Hematopoietic multipotent progenitor cell treated with erythropoietin and hydrocortisone succinate and interleukin-3 and kit ligand, for 17 days (in vitro differentiated cells): ENCODE measurements at places on chromosomes 1 and 21.

DNA sequence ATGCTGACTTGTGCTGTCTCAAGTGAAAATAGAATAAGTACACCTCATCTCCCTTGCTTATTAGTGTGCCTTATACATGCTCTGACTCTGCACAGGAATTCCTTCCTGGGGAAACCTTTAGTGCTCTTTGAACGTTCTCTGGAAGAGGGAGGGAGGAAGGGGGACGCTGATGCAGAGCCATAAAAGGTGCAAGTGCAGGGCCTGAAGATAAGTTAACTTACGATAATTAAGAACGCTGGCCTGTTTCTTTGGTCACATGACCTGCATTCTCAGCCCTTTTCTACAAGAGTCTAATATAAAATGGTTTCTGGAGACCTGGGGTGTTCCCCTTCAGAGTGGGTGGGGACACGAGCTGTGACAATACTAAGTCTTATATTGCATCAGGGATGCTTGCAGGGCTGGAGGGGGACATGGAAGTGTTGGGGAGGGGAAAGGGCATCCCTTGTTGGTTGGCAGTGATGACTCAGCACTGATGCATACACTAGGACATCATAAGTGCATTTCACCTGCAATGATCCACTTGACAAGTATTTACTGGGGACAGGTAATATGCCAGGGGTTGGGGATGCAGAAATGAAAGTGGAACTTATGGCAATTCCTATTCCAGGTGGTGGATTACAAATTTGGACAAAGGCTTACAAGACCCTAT, 26.3 kb upstream of the KIAA0040 start:
- no peak for DNase-seq

- DNase-seq: no peak
Observed at GRCh38 chr1:167016100-167016750, 27.1 kb downstream of the MAEL start.

DNA sequence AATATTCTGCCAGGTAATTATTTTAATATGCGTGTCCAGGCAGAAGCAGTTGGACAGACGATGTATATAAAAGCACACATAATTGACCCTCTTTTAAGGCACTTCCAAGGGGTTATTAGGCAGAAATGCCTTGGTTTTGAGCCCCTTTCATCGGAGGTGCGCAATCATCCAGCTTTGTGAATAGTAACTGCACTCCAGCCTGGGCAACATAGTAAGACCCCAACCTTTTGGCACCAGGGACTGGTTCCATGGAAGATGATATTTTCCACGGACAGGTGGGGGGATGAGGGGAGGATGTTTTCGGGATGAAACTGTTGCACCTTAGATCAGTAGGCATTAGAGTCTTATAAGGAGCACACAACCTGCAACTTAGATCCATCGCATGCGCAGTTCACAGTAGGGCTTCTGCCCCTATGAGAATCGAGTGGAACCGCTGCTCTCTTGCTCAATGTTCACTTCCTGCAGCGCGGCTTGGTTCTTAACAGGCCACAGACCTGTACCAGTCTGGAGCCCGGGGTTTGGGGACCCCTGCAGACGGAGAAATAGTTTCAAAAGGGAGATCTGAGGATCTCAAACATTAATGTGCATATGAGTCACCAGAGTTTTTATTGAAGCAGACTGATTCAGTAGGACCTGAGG, 1.8 kb upstream of the MCOLN2 start:
- no peak for DNase-seq

- no peak for DNase-seq
Observed at GRCh38 chr1:118990513-118991152, 2.5 kb upstream of the TBX15 start.

GRCh38 chr1:119806489-119806888, 4.8 kb downstream of the REG4 start:
- DNase-seq: no peak

GRCh38 chr1:180277476-180278193, 47.6 kb downstream of the LHX4 start:
- no peak for DNase-seq

DNA sequence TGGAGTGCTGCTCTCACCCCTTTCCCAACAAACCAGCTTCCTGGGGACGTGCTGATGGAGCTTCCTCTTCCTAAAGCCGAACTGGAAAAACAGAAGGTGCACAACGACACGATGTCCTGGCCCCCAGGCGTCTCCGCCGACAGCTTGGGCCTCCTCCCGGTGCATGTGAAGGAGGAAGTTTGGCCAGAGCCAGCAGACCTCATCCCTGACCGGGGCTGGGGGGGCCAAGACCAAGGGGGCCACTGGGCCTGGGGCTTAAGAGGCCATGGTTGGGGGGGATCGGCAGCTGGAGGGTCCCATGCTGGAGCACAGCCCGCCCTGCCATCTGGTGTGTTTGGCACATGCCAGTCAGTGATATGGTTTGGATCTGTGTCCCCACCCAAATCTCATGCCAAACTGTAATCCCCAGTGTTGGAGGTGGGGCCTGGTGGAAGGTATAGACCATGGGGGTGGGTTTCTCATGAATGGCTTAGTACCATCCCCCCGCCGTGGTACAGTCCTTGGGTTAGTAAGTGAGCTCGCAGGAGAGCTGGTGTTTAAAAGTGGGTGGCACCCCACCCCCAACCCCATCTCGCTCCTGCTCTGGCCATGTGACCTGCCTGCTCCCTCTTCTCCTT, 6.4 kb downstream of the HES4 start:
- no peak for DNase-seq

DNA sequence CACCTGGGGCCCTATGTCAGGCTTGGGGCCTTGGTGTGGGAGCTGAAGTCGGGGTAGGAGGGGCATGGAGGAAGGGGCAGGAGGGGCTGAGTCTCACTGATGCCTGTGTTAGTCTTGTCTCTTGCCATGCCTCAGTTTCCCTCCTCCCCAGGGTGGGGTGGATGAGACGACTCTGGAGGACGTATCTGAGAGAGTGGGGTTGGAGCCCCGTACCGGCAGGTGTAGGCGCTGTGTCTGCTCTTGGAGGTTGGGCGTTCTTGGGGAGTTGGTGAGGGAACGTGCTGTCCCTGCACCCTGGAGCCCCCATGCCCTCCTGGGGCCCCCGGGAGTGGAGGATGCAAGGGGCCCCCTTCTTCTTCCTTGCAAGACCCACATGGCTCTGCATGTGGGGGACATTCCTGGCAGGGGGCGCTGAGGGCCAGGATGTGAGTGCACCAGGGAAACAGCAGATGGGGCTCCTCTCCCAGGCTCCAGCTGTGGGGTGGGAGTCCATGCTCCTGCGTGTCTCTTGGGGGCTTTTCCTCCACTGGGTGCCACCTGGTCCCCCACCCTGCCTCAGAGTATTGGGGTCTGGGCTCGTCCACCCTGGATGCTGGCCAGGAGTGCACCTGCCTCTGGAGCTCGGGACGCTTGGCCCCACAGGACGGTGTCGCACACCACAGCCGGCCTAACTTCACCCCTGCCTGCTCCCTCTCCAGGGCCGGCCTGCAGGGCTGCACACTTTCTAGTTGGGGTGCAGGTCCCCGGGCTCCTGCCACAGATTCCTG, 1.4 kb upstream of the TNFRSF14 start:
- no peak for DNase-seq

- DNase-seq: peak; percentile 62
Observed at GRCh38 chr21:15732290-15732995, 2.7 kb downstream of the USP25 start.

GRCh38 chr21:40947713-40948112, 100.8 kb upstream of the DSCAM start:
- no peak for DNase-seq

GRCh38 chr1:31142406-31142805, 76.9 kb upstream of the PUM1 start:
- DNase-seq: no peak

GRCh38 chr1:22487781-22488180, 36.1 kb downstream of the ZBTB40 start:
- no peak for DNase-seq

GRCh38 chr1:56229186-56229585, 350.2 kb downstream of the PLPP3 start:
- no peak for DNase-seq

DNA sequence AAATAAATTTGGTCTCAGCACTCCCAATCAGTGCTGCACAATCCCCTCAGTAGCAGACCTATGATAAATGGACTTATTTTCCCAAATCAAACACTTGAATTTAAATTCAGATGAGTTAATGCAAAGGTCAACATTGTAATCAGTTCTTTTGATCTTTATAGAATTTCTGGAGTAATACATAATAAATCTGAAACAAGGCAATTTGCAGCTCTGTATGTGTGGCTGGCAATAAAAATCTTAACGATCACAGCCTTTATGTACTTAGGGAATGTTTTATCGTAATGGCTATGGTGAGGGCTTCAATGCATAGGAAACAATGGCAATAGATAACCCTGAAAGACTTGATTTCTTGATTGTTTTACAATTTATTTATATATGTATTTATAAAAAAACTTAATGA, 91.4 kb downstream of the GPATCH2 start:
- no peak for DNase-seq

GRCh38 chr1:221302357-221302756, 423.1 kb downstream of the HLX start:
- no peak for DNase-seq

DNA sequence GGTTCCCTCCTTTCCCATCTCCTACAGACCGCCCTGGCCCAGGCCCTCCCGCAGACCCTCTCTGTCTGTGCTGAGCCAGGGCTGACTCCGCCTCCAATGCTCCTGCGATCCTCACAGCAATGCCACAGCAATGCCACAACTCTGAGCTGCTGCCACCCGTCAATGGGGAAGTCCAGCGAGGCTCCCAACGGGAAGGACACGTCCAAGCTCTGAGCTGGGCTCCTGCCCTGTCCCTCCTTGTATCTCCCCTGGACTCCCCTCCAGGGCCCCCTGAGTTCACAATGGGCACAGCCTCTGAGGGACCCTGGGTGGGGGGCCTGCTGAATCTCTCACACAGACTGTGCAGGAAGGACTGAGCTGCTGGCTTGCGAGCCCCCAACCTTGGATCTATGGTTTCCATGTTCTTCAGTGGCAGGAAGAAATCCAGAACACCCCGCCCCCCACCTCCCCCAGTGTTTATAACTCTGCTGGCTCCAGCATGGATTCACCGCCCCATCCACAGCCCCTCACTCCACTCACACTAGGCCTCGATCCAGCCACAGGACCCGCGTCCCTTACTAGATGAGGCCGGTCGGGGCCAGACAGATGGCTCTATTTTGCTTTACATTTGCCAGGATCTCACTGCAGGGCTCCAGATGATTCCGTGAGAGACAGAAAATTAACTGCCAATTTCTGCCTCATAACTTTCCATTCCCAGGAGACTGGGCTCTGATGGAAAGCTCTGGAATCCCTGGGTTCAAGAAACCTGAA, 338.0 kb downstream of the MATN1 start:
- no peak for DNase-seq

DNA sequence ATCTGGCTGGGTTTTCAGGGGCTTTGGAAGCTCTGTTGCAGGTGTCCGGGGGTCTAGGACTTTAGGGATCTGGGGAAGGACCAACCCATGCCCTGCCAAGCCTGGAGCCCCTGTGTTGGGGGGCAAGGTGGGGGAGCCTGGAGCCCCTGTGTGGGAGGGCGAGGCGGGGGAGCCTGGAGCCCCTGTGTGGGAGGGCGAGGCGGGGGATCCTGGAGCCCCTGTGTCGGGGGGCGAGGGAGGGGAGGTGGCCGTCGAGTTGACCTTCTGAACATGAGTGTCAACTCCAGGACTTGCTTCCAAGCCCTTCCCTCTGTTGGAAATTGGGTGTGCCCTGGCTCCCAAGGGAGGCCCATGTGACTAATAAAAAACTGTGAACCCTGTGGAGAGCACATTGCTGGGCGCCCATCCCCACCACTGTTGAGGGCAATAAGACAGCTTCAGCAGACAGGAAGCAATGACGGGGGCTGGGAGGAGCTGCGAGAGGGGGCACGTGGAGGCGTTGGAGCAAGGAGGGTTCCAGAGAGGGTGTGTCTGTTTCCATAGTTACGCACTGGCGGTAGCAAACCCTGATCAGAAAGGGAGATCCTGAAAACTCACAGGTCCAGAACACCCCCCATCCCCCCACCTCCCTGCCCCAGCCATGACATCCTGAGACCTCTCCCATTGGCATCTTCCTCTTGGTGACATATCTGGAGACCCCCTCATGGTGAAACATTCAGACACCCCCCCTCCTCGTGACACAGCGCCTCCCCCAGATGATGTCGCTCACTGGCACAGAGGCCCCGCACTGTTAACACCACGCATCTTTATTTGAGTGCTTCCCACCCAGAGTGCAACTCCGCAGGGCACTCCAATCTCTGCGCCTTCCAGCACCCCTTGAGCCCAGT, 8.4 kb downstream of the MYBPH start:
- DNase-seq: no peak

GRCh38 chr1:63915121-63915520, 141.3 kb downstream of the ROR1 start:
- DNase-seq: no peak

DNA sequence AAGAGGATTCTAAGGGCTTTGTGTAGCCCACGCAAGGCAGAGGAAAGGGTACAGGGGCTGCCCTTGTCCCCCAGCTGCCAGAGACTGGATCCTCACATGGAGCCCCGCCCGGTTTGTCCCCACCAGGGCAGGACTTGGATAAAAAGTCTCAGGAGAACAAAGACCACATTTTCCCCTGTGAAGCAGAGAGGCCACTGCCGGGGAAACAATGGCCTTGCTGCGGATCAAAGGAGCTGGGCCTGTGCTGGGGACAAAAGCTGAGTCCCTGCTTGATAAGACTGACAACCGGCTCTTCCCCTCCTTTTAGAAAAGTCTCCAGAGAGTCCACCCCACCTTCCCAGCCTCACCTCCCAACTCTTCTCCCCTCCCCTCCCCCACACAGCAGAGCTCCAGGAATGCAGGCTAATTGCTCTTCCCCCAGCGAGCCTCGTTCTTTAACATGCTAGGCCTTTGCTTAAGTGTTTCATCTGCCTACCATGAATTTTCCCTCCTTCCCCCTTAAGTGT, 142.4 kb downstream of the PLPP3 start:
- DNase-seq: no peak

GRCh38 chr21:37075214-37075770, 2.2 kb downstream of the TTC3 start:
- DNase-seq: no peak

DNA sequence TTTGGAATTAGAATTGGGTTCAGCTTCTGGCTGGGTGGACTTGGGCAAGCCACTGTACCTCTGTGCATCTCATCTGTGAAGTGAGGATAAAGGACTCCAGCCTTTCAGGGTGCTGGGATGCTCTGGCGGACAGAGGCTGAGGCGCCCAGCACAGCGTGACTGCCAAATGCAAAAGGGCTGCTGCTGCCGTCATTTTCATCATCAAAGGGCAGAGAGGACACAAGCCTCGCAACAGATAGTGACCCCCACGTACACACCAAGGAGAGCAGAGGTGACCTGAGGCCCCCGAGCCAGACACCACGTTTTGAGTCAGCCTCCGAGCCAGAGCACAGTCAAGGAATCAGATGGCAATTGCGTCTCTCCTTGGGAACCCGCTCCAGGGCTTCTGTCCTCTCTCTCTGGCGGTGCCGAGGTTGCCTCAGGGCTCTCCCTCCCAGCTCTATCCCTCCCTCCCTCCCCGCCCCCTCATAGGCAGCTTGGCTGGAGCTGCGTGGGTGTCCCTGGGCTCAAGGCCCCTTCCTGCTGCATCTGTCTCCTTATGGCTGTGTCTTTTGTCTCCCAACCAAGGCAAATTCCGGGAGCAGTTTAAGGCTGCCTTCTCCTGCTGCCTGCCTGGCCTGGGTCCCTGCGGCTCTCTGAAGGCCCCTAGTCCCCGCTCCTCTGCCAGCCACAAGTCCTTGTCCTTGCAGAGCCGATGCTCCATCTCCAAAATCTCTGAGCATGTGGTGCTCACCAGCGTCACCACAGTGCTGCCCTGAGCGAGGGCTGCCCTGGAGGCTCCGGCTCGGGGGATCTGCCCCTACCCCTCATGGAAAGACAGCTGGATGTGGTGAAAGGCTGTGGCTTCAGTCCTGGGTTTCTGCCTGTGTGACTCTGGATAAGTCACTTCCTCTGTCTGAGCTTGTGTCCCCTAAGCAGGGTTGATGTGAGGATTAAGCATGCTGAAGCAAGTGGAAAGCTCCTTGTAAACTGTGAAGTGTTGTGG, 9.0 kb downstream of the HCRTR1 start:
- no peak for DNase-seq
